NCI-H1048 (cell line): ENCODE measurements at places on chromosomes 3 and 15.
A peak's percentile ranks its signal among the peaks of the same experiment; 100 is the strongest.

DNA sequence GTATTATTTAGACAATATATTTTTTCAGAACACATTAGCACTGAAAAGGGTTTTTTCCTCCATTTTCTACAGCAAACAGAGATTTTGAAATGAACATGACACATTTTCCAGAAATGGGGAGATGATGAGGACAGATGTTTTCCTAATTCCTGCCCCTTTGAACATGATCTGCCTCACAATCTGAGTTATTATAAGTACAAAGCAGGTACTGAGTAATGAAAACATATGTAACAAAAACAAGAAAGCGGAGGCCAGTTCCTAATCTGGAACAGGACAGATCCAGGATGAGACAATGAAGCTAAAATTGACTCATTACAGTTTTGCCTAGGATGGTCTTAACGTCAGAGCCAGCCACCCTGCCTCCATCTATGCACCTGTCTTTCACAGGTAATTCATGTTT is 642.8 kb upstream of the NR2F2 start:
- DNase-seq: no peak

DNA sequence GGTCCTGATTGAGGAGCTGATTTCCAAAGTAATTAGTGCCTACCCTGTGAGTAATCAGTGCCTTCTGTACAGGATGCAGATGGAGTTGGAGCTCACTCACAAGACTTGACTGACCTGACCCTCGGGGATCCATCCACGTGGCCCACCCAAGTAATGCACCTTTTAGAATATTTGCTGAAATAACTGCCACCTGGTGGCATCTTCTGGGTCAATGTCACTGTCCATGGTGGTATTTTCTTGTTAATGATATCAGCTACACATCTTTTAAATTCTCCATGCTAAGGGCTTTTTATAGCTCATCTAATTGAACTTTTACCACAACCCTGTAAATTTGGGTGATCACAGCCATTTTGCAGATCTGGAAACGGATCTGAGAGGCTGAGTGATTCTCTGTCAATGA is 74.3 kb upstream of the ANKRD34C start:
- no peak for DNase-seq

- DNase-seq: no peak
Measured at GRCh38 chr3:121835465-121835801, 424 bp downstream of the EAF2 start.

DNA sequence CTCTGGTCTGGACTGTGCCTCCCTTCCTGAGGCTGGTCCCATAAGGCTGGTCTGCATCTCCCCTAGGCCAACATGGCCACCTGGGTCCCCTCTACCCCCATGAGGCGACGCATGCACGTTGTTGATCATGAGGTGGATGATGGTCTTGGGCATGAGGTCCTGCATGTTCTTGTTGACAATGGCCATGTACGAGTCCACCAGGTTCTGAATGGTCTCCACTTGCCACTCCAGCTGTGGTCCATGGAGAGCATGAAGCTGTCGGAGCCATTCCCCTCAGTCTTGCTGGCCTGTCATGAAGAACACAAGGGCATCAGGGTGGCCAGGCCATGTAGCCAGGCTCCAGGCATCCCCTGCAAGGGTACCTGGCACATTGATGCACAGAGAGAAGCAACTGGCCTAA is 27.1 kb upstream of the CSPG4 start:
- DNase-seq: no peak

- no peak for DNase-seq
Measured at GRCh38 chr3:187186801-187187421, 10.4 kb upstream of the RTP1 start.

DNA sequence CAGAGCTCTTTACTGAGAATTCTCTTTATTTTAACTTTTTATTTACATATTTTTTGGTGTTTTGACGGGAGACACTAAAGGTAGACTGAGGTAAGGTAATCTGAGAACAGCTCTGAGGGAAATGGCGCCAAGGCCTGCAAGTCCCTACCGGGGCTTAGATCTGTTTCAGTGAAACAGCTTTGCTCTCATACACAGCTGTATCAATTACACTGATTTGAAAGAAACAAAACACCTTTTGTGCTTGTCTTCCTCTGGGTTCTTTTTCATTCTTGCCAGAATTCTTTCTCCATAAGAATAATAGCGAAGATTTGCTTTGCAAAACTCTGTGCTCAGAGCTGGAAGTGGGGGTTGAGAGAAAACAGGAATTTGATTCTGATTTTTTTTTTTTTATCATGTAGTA is 79.5 kb upstream of the PEX5L start:
- no peak for DNase-seq

- no peak for DNase-seq
Measured at GRCh38 chr3:4814305-4814903, 164.8 kb upstream of the BHLHE40 start.

DNA sequence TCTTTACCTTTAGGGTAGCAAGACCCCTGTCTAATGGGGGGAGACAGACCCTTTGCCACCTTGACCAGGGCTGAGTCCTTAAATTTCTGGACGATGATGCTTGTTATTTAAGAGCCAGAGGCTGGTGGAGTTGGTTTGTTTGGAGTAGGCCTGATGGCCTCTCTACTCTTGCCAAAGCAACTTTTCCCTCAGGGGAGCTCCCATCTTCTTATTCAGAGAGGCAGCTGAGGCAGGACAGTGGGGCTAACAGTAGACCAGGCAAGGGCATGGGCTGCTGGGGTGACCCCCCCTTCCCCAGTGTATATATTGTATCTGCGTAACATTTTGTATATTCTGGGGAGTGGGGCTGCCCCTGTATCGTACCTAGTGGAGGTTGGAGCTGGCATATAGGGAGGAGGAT is 10.3 kb downstream of the RPS17 start:
- DNase-seq: no peak

DNA sequence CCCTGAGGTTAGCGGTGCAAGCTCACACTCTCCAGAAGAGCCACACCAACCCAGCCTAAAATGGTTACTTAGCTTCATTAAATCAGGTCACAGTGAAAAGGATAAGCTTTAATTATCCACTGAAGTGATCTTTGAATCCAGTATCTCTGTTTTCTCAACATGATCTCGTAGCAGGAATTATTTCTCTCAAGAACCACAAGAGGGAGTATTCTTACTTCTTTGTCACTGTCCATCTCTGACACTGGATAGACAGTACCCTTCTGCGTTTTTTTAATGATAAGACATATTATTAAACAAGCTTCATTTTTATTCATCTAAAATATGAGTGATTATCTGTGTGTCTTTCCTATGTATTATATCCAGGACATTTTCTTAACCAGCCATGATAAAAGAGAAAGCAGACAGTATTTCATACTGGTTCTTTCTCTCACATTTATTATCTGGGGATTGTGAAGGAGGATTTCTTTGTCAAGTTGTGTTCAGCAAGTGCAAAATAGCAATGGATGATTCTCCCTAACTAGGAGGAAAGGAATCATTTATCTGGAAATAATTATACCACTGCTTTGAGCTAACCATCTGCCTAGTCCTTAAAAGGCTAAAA is 105.4 kb upstream of the CCDC54 start:
- DNase-seq: peak; percentile 62

DNA sequence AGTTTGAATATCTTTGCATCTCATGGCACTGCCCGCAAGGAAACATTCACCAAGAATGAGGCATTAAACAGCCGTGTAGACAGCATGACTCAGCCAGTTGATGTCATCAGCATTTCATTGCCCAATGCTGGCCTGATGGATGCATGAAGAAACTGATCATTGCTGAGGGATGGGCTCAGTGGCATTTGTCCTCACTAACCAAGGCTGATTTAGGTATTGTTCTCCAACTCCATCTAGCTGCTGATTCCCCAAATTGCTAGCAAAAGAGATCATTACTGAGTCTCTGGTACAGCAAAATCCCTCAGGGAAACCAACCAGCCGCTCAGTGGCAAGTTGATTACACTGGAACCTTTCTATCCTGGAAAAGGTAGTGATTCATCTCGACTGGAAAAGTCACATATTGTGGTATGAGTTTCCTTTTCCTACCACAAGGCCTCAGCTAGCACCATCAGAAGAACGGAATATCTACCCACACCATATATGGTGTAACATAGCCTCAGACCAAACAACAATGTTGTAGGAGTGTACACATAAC is 186.5 kb upstream of the GAP43 start:
- DNase-seq: no peak

- DNase-seq: no peak
Measured at GRCh38 chr3:129023909-129024308, 22.8 kb downstream of the EFCC1 start.

DNA sequence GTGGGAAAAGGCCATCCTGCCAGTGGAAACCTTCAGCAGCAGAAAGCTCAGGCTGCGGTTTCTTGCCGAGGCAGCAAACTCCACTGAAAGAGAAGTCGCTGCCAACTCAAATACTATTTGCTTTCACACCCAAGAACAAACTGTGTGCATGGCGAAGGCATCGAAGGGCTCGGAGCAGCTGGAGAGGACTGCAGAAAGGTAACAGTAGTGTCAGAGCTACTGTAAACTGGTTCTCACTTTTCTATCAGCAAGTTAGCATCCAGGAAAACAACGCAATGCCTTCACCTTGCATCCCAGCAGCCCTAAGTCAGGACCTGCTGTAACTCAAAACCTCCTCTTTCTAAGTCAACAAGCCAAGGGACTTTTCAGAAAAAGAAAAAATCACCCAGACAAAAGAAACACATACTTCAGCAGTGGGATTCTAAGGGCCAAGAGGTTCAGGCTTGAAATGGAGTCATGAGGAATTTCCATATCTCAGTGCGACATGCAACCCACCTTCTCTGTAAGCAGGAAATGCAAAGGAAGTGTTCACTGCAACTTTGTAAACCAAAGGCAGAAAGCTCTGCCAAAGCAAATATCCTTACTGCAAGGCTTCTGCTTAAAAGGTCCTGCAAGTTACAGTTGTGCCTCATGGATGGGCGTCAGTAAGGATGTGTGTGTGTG is 193.5 kb downstream of the FOXP1 start:
- DNase-seq: no peak

- DNase-seq: no peak
Measured at GRCh38 chr3:17195856-17196604, 311.3 kb downstream of the PLCL2 start.

- DNase-seq: no peak
Measured at GRCh38 chr3:56366641-56367162, 101.6 kb downstream of the ERC2 start.

GRCh38 chr3:22937536-22937935 is 265.6 kb upstream of the UBE2E2 start:
- no peak for DNase-seq

GRCh38 chr3:108292905-108293328 is 3.4 kb upstream of the HHLA2 start:
- DNase-seq: no peak

DNA sequence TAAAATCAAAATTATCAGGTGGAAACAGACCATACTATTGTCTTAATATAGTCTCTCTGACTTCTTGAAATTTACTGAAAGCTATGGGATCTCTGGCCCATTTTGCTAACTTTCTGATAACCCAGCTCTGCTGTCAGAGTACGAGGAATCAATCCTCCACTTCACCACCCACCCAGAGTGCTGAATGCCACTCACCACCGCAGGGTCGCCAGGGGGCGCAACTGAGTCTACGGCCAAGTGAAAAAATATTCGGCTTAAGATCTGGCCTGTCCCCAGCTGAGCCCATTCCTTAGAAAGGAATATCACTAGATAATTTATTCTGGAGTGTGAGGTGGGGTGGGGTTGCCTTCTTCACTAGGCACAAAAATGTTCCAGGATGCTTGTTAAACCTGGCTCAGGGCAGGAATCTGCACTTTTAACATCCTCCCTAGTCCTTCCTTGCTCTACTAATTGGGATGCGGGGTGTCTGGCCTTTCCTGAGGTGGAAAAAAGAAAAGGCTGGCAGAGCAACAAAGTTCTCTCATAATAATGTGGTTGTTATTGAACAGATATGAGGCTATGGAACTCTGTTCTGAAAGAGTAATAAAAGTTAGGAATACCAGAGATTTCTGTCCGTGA is 520.6 kb downstream of the MFSD1 start:
- DNase-seq: no peak

DNA sequence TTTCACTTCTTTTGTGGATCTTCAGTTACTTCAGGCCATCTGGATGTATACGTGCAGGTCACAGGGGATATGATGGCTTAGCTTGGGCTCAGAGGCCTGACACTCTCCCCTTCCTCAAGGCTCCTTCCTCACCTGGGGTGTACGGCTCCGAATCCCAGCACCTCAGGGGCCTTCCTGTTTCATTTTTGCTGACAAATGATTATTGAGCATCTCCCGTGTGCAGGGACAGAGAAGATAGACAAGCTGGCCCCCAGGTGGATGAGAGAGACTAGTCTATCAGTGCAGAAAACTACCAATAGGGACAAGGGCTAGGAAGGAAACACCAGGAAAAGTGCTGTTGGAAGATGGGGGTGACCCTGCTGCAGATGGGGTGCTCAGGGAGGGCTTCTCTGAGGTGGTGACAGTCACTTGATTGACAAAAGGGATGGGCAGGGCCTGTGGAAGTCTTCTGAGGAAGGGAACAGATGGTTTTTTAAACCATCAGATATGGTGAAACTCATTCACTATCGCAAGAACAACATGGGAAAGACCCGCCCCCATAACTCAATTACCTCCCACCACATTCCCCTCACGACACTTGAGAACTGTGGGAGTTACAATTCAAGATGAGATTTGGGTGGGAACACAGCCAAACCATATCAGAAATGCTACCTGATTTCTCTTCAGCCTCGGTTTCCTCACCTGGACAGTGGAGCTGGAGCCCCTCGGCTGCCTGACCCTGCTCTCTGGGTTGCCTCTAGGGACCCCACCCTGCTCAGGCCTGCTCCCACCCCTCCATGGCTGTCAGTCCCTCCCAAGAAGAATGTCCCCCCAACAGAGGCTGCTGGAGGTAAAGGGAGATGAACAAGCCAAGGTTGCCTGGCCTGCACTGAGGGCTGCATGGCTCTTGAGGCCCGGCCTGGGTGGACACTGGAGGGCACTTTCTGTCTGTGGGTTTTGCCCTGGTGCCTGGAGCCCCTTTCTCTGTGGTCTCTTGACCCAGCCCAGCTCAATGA is 37.2 kb upstream of the ACAD9 start:
- DNase-seq: no peak

DNA sequence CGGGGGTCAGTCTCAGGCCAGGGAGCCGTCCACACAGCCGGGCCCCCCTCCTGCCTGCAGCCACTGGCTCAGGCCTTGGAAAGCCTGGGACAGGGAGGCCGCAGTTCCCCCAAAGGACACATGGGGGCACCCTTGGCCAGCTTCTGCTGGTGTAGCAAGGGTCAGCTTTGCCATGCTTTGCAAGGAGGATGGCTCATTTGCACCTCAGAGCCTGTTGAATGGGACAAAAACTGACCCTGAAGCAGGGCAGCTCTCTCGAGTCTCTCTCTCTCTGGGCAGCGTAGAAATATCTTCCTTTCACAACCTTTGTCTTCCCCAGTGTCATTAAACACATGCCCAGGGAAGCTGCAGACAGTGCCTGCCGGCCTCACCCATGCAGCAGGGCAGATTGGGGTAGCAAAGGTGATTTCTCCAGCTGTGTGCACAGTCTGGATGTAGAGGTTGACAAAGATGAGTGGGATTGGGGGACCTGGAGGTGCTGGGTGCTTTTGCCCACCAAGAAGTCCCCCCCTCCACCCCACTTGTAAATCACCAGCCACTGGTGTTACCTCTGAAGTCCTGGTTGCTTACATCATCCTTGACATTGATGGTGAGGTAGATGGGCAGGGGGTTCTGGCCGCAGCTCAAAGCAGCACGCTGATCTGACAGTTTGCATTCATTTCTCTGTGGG is 17.4 kb upstream of the EHD4 start:
- DNase-seq: peak; percentile 47
